ENCODE measurements at places on chromosomes 5 and 9.

DNA sequence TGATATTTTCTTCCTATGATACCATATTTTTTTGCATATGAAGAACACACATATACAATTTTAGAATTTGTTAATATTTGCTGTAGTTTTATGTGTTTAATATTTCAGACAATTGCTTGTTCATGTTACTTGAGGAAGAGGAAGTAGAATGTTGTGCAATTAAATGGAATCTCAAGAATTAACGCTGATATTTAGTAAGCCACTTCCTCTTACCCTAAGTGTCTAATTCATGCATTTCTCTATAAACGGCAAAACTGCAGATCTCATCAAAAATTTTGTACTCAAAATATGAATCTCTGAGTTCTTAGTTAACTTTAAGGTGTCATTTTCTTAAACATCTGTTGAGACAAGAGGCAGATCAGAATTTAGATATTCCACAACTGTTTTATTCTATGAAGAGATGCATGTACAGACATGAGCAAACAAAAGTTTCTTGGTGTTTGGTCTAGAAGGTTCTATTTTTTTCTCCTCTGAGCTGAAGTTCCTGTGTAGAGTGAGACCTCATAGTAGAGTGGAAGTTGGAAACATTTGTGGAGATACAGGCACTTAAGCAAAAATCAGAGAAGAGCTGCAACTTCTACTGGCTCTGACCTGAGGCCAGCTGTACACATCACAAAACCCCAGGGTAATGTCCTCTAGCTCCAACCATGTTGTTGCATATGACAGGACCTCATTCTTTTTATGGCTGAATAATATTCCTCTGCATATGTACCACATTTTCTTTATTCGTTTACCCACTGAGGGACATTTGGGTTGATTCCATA, 16.6 kb upstream of the TGFBI start:
- DNase-seq, result no peak

DNA sequence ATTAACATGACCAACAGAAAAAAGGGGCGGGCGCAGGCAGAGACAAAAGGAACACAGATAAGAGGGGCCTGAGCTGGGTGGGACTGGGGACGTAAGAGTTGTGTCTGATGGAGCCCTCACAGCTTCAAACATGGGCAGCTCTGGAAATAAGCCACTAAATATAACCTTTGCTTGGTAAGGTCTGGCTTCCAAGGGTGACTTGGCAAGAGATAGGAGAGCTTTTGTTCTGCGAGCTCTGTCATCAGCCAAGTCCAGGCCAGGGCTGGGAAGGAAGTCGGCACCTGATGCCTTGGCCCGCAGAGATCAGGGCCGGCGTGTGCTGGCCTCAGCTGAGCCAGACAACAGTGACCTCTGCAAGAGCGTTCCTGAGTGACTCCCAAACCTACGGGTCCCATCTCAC, 11.8 kb downstream of the TRUB2 start:
- no peak for DNase-seq

DNA sequence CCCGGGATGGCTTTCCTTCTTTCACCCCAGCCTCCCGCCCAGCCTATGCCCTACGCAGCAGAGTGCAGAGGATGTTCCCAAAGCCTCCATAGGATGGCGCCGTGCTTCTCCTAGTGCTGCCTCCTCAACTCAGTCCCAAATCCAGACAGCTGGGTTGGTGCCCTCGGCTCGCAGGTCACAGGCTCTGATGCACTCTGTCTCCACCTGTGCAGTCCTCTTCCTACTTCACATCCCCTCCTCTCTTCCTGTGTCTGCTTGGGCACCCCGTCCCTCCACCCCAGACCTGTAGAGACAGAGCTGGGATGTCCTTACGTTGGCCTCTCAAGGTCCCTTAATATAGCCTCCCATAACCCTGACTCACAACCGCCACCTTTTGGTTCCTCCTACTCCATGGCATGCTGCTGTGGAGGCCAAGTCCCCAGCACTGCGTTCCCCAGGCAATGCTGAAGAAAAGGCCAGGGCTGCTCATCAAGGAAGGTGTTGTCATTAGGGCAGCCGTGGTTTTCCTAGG, 314.4 kb downstream of the GADD45G start:
- no peak for DNase-seq

- no peak for DNase-seq
Measured at GRCh38 chr5:139658928-139659667, 10.9 kb downstream of the CXXC5 start.

GRCh38 chr9:136079211-136079915, 15.7 kb downstream of the NACC2 start:
- no peak for DNase-seq

GRCh38 chr9:123002754-123003153, 30.7 kb upstream of the GPR21 start:
- no peak for DNase-seq

GRCh38 chr9:36999728-37000333, 34.2 kb downstream of the PAX5 start:
- DNase-seq, result no peak

DNA sequence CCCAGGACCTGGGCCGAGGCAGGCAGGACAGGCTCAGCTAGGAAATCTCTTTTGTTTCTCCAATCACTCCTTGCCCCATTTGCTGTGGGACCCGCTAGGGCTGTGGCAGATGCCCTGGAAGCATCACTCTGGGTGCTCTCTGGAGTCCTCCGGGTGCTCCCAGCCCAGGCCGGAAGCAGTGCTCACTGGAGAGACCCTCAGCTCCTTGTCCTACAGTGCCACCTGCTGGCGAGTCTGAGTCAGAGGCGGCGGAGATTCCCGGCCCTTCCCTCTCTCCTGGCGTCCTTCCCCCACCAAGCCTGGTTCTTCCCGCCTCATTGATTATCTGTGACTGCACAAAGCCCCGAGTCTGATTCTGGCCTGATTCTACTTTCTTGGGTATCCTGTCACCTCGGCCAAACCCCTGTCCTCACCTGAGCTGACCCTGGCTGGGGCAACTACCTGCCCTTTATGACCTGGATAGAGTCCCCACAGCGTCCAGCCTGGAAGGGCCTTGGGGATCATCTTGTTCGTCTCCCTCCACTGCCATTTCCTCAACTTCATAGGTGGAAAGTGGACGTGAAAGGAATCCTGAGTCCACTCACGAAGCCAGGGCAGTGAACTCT, 7.3 kb upstream of the BARHL1 start:
- DNase-seq, result no peak

DNA sequence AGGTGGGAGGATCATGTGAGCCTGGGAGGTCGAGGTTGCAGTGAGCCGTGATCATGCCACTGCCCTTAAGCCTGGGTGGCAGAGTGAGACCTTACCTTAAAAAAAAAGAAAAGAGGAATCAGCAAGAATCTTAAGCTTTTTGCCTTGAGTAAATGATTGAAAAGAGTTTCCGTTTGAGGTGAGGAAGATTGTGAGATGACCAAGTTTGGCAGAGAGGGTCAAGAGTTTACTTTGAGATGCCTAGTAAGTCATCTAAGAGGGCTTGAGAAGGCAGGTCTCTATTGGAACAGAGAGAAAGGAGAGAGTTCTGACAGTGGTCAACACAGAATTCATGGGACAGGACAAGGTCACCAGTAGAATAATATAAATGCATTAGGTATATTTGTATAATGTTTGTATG, 572.1 kb downstream of the TLE4 start:
- no peak for DNase-seq

DNA sequence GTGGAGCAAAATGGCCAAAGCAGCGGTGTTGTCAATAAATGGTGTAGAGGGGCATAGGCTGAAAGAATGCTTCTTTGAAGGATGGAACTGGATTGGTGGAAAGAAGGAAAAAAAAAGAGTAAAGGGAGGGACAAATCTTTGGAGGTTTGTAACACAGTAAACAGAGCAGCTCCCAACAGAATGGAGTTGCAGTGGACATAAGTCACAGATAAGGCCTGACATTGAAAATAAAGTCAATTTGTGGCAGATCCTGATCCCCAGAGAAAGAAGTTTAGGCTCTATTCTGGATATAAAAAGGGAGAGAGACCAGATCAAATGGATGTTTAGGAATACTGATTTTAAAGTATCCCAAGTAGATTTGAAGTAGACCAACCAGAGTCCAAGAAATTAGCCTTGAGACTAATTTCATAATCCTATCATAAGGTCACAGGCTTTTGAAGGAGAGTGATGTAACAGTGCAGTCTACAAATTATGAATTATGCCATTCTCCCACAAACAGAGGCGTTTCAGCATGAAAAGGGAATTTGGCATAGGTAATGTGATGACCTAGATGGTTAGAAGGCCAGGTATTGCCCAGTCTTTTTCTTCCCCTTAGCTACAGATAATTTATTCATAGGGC, 8.9 kb downstream of the ALDH1A1 start:
- DNase-seq, result no peak

- no peak for DNase-seq
Measured at GRCh38 chr5:6540111-6540827, 91.6 kb downstream of the UBE2QL1 start.

DNA sequence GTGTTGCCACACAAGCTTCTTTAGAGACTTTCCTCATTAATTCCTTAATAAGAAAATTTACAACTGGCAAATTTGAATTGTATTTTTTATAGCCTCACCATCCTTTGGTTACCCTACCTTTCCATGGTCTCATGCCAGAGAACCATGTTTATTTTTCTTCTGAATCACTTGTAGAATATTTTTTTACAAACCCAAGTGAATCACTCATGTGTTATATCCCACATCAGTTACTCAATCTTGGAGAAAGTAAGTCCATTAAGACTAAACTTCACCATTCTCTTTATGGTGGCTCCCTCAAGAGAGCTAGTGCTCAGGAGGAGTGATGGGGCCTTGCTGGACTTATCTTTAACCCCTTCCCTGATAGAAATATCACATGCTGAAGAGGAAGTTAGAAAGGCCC, 128.9 kb downstream of the SUSD1 start:
- no peak for DNase-seq
